ENCODE measurements at places on chromosomes 3 and 15. TPM values are rescaled to one million over a fixed set of nuclear protein-coding genes. Genes with fewer than 3 reads are reported as not detected.

Gene INSYN1
- 12.8 TPM for total RNA-seq

Gene UTS2B
- total RNA-seq, result 0.24 TPM

Gene PRICKLE2
- 34.9 TPM for total RNA-seq

DNA sequence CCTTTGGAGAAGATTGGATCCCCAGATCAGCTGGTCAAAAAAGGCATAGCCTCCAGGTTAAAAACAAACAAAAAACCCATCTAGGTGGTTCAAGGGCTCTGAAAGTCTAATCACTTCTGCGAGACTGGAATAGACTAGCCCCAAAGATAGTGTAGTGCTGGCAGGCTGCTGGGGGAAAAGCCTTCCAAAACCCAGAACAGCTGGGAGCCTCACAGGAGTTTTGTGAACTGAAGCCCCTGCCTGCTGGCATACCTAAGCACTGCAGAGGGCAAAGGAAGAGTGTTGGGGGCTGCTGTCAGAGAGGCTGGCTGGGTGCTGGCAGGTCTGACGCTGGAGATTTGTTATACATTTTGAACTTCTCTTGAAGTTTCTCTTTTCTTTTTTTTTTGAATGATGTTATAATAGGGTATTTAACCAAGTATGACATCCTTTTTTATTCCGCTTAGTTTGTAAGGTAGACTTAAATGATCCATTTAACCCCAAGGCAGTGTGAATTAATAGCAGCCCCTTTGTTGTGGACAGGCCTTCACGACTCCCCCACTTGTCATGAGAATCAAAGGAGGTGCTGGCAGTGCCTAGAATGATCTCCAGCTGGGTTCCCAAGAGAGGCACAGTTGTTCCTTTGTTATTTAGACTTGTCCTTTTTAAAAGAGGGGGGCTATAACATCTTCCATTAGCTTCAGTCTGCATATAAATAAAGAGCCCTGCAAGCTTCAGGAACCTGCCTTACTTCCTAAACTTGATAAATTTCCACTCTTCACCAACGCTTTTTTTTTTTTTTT lies 53.9 kb downstream of the CRTC3 start:
- DNase-seq, result no peak

- peak; percentile 83 for DNase-seq
Observed at GRCh38 chr15:92655178-92655995, at the start of gene FAM174B. FAM174B (minus strand) TSS chr15:92655775.

DNA sequence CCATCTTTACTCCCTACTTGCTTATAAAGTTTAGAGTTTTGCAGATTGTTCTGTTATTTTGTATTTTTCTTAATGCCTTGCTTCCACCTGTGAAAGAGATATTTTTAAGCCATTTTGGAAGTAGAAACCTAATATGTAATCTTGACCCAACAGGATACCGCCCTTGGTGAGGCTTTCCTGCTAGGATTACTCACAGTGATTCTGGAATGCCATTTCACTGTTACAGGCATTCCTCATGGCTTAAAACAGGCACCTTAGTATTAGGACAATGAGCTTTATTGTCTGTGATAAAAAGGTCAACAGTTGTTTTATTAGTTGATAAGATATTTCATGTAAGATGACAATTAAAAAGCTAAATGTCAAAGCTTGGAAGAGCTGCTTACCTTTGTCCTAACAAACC lies 58.2 kb downstream of the PHLDB2 start:
- no peak for DNase-seq

GRCh38 chr3:126692858-126693257 lies 11.2 kb upstream of the CHCHD6 start:
- DNase-seq, result no peak

DNA sequence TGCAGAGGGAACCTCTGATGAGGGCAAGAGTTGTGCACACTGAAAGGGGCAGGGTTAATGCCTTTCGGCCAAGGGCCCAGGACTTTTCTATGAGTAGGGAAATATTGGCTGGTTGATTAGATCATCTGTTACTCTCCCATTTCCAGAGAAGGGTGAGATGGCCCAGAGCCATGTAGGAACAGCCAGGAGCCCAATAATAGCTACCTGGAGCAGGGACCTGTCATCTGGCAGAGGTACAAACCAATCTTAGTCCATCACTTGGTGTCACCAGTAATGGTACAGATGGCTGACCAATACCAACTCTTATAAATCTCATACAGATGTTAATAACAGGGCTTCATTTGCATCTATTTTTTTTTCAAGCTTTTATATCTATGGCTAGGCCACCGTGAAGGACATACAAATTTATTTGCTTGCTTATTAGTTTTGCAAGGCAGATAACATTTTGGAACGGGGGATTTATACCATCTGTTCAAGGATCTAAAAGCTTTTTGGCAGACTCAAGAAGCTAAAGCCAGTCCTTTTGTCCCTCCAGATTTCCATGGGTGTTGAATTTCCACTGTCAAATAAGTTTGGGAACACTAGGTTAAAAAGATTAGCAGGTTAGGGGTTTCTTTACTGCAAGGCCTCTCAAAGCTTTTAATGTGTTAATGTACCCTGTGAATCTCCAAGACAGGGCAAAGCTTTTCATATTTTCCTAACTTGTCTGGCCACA lies 79.3 kb downstream of the TNIK start:
- DNase-seq, result no peak

Measured in posterior vena cava (tissue), 2 donors.